ENCODE measurements at places on chromosomes 11 and 22. TPM values are rescaled to one million over a fixed set of nuclear protein-coding genes. Genes with fewer than 3 reads are reported as not detected.

DNA sequence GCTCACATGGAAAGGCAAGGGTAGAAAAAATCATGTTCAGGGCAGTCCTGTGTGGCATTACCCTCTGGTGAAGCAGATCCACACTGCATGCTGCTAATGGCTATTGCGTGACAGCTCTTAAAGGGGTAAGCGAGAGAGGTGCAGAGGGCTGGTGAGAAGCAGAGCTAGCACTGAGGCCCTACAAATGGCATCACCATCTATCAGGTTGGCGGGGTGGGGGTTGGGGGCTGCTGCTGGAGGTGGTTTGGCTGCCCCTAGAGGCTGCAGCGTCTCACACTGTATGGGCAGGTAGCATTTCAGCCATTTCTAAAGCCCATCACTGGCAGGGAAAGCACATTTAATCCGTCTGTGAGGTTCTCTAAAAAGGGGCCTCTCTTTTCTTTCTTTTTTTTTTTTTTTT, 16.9 kb upstream of the TMA7B start:
- DNase-seq, result peak; percentile 52

DNA sequence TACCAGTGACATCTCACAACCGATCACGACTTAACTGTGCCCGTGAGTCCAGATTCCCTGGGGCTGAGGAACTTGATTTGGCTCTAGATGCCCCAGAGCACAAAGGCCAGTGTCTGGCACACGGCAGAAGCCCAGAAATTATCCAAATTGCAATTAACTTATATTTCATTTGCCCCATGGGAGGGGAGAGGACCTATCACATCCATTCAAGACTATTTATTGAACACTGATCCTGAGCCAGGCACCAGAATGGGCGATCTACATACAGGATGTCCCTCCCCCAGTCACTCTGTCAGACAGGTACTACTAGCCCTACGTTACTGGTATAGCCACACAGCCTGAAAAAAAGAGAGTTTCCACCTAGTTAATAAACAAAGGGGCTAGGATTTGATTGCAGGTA, 5.1 kb downstream of the DNAL4 start:
- DNase-seq, result no peak

GRCh38 chr22:20418211-20418788, 19.3 kb downstream of the SCARF2 start:
- peak; percentile 83 for DNase-seq

- DNase-seq, result no peak
Measured at GRCh38 chr11:64728757-64729365, 5.9 kb upstream of the NRXN2 start.

GRCh38 chr11:45847911-45848316, 639 bp downstream of the CRY2 start:
- peak; percentile 71 for DNase-seq

DNA sequence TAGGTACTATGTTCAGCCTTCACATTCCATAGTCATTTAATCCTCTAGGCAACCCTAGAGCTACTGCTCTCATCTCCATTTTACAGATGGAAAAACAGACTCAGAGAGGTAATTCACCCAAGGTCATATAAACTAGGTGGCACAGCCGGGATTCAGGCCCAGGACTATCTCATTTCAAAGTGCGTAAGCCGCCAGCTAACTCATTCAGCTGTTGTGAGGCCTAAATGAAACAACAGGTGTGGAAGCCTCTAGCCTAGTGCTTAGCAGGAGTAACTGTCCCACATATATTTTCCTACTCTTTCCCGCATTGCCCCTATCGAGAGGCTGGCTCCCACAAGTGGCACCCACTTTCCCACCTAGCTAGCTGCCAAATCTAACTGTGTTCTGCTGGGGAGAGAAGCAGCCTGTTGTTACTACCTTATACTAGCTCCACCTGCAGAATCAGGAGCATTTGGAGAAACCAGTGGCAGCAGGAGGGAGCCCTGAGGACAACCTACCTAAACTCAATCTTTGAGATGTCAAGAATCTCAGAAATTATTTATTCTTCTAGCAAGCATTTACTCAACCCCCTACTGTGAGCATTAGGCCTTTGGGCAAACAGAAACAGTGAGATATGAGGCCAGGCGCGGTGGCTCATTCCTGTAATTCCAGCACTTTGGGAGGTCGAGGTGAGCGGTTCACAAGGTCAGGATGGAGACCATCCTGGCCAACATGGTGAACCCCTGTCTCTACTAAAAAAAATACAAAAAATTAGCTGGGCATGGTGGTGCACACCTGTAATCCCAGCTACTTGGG, 20.9 kb downstream of the PRG3 start:
- no peak for DNase-seq

Gene PANX3
- not detected for polyA plus RNA-seq

DNA sequence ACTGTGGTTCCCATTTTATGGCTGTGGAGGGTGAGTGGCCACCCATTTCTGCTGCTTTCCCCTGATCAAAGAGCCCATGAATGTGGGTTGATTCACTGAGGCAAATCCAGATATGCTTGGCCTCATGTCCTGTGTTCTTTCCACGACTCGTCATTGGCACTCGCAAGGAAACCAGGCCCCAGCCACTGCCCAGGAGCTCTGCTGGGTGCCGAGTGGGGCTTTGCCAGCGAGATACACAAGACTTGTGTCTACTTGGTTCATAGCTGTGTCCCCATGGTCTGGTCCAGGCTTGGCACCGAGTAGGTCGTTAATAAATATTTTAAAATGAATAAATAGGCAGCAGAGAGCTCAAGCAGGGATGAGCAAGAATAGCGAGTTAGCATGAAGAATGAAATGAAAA, 1291.5 kb downstream of the TBC1D22A start:
- no peak for DNase-seq

GRCh38 chr11:63660972-63661371, 10.2 kb downstream of the ATL3 start:
- no peak for DNase-seq

Gene ZC3H7B
- polyA plus RNA-seq, result 1.5 TPM

- no peak for DNase-seq
Measured at GRCh38 chr22:44698531-44699421, 3.2 kb upstream of the PRR5 start.

DNA sequence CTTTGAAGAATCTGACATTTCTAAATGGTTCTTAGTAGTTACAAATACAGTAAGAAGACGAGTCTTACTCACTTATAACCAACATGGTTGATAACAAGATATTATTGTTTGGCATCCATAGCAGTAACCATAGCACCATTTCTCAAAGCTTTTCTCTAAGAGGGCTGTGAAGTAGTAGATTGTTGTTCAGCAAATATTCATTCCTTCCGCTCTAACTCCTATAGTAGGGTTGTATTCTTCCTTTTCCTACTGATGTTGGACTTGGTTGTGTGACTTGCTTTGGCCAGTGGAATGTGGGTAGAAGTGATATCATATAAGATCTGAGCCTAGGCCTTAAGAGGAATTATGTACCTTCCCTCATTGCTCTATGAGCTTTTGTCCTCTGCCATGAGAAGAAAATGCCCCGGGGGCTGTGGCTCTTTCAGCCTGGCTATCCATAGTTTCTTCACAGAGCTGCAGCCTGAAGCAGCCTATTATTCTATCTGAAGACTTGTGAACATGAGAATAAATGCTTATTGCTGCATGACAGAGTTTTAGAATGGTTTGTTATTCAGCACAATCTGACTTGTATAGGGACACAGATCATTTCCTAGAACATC, 28.9 kb upstream of the ZBED5 start:
- DNase-seq, result no peak

Gene OR52A1
- polyA plus RNA-seq, result not detected

DNA sequence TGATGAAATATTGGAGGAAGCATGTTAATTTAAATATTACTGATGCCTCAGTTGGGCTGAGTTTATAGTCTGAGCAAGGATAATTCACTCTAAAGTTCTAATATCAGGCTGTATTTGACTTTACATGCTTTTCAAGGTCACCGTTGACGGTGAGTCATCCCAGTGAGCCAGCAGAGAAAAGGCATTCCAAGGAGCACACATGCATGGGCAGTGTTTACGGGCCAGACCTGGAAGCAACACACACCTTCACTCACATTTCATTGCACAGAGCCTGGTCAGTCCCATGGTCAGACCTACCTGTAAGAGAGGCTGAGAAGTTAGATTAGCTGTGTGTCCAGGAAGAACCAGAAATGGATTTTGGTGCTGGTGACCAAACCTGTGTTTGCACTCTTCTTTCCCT, 53.5 kb downstream of the COMMD9 start:
- DNase-seq, result no peak

Gene MIEF1
- 29.4 TPM for polyA plus RNA-seq

GRCh38 chr11:96815236-96815635, 425.4 kb downstream of the JRKL start:
- no peak for DNase-seq

Gene CCDC116
- polyA plus RNA-seq, result not detected

Gene MTFP1
- 43.1 TPM for polyA plus RNA-seq

DNA sequence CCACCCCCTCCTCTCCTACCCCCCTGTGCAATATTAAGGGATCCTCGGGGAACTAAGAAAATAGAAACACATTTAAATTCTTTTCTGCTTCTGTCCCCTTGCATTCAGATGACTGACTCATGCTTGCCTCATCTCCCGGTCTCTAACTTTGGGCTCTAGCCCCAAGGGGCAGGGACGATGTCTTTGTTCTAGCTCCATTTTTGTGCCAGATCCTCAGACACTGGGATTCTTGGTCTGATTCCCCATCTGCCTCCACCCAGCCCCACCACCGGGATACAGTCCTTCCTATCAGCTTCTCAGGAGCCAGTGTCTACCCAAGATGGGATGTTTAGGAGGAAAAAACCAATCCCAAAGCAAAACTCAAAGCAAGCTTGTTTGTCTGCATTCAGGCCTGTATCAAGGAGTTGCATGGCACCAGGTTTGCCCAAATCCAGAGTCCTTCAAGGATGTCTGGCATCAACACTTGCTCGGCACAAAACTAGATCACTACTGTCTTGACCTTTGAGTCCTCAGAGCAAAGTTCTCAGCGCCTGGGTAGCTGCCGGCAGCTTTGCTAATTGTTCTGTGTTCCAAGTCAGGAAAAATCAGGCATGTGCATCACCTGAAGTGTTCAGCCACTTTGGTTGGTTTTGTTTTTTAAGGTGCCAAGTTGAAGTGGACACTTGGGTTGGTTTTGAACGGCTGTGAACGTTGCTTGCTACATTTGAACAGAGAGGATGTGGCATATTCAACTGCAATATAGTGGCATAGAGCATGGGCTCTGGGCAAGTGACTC, 212.8 kb downstream of the DSCAML1 start:
- DNase-seq, result no peak

Gene SYT12
- not detected for polyA plus RNA-seq

GRCh38 chr22:36326178-36327161, 61.3 kb downstream of the MYH9 start:
- no peak for DNase-seq

GRCh38 chr11:11512929-11513328, 108.9 kb downstream of the GALNT18 start:
- DNase-seq, result no peak
